Type B pancreatic cell (in vitro differentiated cells): ENCODE measurements at places on chromosomes 6 and 20. TPM values are rescaled to one million over a fixed set of nuclear protein-coding genes. Genes with fewer than 3 reads are reported as not detected.

DNA sequence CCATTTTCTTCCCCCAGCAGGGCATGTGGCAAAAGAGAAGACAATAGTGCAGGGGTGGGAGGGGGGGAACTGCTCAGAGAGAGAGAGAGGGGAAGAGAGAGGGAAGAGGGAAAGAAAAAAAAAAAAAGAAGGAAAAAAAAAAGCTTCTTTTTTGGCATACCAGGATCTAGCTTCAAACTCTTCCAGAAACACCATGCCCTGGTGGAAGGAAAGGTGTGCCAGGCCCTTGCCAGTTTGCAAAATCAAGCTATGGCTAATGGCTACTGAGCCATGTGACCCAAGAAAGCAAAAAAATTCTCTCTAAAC, 326 bp downstream of the ZMYND8 start:
- DNase-seq: no peak

GRCh38 chr6:27237089-27237803, 10.3 kb upstream of the PRSS16 start:
- DNase-seq: no peak

DNA sequence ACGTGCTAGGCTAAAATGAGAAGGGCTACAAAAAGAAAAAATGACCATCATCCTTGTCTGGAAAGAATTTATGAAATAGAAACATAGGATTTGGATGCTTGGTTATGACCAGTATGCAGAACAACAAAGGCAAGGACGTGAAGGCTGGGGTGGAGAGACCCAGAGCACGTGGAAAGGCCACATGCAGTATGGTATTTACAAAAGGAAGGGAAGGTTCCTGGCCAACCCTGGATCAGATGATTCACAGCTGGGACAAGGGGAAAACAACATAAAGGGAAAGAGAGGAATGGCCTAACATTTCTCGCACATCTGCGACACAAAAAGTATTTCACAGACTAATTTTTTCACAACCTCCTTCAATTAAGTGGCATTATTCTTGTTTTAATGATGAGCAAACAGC, 8.2 kb downstream of the STX7 start:
- DNase-seq: no peak

DNA sequence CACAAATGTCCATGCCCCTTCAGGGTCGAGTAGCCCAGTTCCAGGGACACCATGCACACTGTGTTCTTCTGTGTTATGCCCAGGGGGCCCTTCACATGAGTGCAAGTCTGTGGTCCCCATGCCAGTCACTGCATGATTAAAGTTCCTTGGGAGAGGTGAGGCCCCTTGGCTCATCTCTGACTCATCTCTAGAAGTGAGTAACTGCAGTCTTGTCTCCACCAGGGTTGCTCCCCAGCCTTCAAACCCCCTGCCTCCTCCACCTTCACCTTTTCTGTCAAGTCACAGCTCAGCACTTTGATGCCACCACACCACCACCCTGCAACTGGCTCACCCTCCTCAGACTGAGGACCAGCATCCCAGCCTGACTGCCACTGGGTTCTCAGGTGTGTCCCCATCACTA, 161.7 kb downstream of the UNC5CL start:
- no peak for DNase-seq

Gene PTCHD4
- total RNA-seq: 3.4 and 4.6 TPM in 2 replicates

Gene C6orf52
- total RNA-seq: 3.5 and 3.7 TPM in 2 replicates
